ENCODE measurements at places on chromosomes 11 and 22.
A peak's percentile ranks its signal among the peaks of the same experiment; 100 is the strongest.

GRCh38 chr11:61618978-61619377, 38.1 kb upstream of the SYT7 start:
- no peak for DNase-seq

GRCh38 chr11:44532809-44533208, 32.7 kb upstream of the CD82 start:
- no peak for DNase-seq

DNA sequence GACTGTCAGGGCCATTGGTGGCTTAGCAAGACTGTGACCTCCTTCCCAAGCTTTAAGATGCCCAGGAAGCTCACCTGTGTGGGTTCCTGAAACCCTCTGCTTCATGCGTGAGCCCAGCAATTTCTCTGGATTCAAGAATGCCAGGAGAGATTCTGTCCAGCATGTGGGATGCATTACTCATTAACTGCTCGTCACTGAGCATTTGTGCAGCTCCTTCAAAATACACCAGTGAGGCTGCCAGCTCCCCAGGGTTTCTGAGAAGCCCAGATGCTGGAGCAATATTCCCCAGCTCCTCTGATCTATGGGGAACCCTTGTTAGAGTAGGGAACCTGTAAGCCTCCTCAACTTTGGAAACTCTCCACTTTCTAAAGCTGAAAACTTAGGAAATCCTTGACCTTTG, 126.5 kb downstream of the CHST1 start:
- DNase-seq: no peak

- no peak for DNase-seq
These were observed 396.2 kb downstream of the BUD13 start for GRCh38 chr11:116376547-116376946.

DNA sequence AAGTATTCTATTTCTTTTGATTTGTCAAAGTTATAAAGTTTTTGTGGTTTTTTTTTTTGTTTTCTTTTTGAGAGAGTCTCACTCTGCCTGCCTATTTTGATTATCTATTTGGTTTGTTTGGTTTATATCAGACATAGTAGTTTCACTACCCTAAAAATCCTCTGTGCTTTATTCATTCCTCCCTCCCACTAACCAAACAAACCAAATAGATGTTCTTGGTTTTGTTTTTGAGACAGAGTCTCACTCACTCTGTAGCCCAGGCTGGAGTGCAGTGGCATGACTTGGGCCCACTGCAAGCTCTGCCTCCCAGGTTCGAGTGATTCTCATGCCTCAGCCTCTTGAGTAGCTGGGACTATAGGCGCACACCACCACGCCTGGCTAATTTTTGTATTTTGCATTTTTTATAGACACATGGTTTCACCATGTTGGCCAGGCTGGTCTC, 67.9 kb downstream of the ENTHD1 start:
- DNase-seq: no peak

GRCh38 chr11:67397536-67397935, 4.1 kb downstream of the PPP1CA start:
- no peak for DNase-seq

DNA sequence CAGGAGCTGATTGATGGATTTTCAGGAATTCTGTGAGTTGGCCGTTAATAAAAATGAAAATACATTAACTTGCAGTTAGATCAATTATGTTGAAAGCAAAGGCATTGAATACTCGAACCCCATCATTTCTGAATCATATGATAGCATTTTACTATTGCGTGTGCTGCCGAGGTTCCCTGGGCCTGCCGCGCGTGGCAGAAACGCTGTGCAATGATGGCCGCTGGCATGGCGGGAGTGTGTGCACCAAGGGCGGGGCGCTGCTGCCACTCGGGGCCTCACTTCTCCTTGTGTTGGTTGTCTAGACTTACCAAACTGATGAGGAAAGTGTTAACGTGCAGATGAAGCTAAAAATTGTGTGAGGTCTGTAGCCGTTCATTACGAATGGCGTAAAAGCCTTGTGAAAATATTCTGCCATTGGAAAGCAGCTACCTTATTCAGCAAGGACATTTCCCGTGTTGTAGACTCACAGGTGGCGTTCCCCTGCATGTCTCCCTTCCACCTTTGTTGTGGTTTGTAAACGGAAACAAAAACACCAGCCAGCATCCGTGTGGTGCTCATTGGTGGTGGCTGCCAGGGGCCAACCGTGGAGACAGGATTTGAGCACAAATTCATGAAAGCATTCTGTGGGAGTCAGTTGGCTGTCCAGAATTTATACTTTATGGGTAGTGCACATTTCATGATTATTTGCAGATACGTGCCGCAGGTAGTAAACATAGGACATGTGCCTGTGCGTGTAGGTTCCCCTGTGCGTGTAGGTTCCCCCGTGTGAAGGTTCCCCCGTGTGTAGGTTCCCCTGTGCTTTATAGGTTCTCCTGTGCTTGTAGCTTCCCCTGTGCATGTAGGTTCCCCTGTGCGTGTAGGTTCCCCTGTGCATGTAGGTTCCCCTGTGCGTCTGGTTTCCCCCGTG, 5.9 kb upstream of the GRAMD4 start:
- peak; percentile 36 for DNase-seq

DNA sequence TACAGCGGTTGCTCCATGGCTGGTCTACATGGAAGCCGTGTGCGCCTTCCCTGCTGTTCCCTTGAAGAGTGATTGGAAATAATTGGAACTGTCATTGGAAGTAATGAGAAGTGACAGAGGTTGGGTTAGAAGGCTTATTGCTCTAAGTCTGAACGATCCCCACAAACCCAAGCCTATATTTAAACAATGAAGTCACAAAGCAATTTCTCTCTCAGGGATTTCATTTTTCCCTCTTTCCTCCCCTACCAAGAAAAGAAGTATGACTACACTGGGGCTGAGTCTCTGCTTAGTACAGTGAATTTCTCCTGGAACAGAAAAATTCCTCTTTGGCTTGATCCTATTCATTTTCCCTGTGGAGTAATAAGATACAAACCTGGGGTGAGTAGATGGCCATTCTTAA, 7.8 kb downstream of the CLMP start:
- DNase-seq: no peak

DNA sequence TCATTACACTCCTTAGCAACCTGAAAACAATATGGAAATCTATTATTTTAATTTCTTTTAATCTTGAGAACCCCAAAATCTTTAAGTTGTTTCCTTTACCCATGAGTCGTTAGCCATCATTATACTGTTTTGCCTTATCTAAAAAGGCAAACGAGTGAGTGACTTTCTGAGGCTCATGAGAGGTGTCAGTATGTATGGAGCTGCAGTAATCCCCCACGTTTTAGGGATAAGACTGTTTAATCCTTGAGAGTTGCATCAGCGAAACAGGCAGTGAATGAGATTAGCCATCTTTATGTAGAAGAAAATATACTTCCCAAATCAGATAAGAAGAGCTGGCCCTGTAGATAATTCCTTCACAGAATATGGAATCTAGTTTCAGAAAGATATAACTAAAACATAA, 1147.0 kb downstream of the DLG2 start:
- no peak for DNase-seq

DNA sequence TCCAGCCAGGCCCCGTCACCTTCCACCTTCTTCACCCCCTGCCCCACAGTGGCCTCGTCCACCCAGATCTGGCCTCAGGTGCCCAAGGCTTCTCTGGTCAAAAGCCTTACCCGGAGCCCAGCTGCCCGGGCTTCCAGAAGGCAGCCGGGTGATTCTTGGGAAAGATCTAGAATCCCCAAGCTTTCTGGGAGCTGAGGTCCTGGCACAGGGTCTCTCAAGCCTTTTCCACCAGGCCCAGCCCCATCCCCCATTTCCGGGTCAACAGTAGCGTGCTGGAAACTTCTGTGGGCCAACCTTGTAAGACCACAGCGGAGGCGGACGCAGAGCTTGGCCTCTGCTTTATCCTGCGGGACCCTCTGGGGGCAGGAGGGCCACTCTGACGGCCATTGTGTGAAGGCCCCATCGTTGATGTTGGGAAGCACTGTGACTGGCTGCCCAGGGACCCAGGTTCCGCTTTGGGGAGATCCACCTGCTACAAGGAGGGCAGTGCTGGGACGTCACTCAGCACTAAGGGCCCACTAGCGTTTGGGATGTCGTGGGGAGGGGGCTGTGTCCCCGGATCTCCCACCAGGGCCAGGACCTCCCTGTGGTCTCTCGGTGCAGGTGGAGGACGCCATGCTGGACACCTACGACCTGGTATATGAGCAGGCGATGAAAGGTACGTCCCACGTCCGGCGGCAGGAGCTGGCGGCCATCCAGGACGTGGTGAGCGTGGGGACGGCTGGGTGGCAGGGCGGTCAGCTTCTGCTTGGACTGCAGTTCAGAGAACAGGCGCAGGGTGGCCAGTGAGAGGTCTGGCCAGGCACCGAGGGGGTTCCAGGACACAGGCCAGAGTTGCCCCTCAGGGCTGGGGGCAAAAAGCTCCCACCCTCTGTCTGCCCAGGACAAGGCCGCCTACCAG, 11.5 kb downstream of the TSPAN32 start:
- DNase-seq: no peak

DNA sequence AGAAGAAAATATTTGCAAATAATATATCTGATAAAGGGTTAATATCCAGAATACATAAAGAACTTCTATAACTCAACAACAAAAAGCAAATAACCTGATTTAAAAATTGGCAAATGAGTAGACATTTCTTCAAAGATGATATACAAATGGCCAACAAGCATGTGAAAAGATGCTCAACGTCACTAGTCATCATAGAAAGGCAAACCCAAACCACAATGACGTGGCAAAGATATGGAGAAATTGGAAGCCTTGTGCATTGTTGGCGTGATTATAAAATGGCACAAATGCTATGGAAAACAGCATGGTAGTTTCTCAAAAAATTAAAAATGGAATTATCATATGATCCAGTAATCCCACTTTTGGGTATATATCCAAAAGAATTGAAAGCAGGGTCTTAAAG, 466.3 kb downstream of the TBC1D22A start:
- DNase-seq: no peak

All from stimulated activated CD8-positive, alpha-beta memory T cell treated with anti-CD3 and anti-CD28 coated beads, Interleukin-2, amount 100 ng/mL, for 1 hour (primary cell).